ENCODE measurements at places on chromosomes 3 and 15.
A peak's percentile ranks its signal among the peaks of the same experiment; 100 is the strongest.

GRCh38 chr3:150736316-150736719 is 26.7 kb downstream of the SIAH2 start:
- DNase-seq, result no peak

- no peak for DNase-seq
These were observed 51.0 kb upstream of the SH3GL3 start for GRCh38 chr15:83396101-83396500.

- peak; percentile 97 for DNase-seq
These were observed 147.2 kb upstream of the SLC2A2 start for GRCh38 chr3:171173736-171174135.

- no peak for DNase-seq
These were observed 222.1 kb downstream of the FHIT start for GRCh38 chr3:61029194-61029593.

DNA sequence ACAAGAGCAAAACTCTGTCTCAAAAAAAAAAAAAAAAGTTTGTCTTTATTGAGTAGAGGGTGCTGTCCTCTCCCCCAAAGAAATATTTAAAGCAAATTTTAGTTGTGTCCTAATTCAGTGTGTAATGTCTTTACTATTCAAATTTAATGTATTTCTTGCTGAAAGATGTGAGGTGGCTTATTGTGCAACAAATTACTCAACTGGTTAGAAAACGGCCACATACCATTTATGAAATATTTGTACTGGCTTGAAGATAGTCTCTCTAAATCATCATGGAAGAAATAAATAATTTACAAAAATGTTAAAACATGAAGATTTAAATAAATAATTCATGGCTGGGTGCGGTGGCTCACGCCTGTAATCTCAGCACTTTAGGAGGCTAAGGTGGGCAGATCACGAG is 63.0 kb downstream of the SLTM start:
- no peak for DNase-seq

- no peak for DNase-seq
These were observed 42.5 kb downstream of the CCDC12 start for GRCh38 chr3:46934072-46934471.

- DNase-seq, result no peak
These were observed 367.9 kb downstream of the ZIC4 start for GRCh38 chr3:147038481-147038880.
